ENCODE measurements at places on chromosomes 2 and 18. TPM values are rescaled to one million over a fixed set of nuclear protein-coding genes. Genes with fewer than 3 reads are reported as not detected.

The SNED1 gene
- 46.9 TPM for total RNA-seq

GRCh38 chr2:67451086-67451832 is 54.1 kb downstream of the ETAA1 start:
- DNase-seq, result no peak

GRCh38 chr2:175576270-175576669 is 394.8 kb upstream of the ATP5MC3 start:
- DNase-seq, result no peak

DNA sequence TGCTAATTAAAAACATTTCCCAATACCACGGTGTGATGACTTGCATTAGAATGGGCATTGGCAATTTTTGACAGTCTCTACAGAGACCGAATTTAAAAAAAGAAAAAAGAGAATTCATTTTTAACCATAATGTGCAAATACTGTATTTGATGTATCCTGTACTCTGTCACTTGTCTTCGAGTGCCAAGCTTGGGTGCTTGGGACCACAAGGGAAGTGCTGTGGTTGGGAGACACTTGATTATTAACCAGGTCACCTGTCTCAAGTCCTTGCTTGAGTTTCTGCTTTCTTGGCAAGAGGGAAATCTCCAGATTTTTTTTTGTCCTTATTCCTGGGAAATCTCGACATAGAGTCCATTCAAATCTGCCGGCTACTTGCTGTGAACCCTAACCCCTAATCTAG is 209.0 kb downstream of the MC4R start:
- DNase-seq, result no peak

The RIT2 gene
- total RNA-seq, result not detected

DNA sequence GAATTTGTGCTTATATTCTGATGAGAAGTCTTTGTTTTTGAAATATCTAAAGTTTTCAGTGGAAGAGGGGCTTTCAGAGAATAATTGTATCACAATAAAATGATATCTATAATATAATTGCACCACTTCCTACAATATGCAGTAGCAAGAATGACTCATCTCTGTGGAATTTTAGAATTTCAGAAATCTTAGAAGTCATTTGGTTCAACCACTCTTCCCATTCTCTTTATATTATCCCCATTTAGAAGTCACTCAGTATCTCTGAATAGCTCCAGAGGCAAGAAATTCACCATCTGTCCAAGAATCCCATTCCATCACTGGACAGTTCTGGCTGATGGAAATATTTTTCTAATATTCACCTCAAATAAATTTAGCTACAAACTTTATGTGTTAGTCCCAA is 59.3 kb upstream of the CCDC68 start:
- no peak for DNase-seq

DNA sequence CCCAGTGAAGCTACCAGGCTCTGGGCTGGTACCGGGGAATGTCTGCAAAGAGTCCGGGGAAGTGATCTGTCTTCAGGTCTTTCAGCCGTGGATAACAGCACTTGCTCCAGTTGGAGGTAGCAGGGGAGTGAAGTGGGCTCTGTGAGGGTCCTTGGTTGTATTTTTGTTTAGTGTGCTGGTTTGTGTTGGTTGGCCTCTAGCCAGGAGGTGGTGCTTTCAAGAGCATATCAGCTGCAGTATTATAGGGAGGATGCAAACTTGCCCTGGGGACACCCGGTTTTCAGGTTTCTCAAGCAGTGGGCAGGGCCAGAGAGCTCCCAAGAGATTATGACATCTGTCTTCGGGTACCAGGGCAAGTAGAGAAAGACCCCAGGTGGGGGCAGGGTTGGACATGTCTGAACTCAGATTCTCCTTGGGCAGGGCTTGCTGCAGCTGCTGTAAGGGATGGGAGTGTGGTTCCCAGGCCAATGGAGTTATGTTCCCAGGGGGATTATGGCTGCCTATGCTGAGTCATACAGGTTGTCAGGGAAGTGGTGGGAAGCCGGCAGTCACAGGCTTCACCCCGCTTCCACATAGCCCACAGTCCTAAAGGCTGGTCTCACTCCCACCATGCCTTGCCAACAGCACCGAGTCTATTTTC is 34.4 kb downstream of the ACAA2 start:
- no peak for DNase-seq

DNA sequence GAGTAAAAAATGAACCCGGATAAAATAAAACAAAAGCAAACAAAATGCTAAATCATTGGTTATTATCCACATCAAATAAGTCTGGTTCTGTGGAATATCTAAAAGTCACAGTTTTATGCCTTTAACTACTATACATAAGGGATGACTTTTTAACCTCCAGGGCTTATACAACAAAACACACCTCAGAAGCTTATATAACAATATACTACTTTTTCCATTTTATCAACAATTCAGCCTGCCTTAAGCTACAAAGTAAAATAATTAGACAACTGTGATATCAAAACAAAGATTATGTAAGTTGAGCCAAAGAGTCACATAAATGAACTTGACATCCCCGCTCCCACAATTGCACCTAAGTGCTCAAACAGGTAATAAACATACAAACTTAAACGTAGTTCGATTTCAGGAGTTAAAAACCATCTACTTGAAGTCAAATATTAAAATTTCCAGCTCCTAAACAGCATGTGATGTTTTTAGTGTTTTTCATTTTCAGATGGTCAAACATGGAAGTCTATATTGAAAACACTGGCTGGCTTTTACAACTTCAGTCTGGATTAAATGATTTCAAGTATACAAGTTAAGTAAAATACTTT is 54.7 kb downstream of the ATIC start:
- no peak for DNase-seq

DNA sequence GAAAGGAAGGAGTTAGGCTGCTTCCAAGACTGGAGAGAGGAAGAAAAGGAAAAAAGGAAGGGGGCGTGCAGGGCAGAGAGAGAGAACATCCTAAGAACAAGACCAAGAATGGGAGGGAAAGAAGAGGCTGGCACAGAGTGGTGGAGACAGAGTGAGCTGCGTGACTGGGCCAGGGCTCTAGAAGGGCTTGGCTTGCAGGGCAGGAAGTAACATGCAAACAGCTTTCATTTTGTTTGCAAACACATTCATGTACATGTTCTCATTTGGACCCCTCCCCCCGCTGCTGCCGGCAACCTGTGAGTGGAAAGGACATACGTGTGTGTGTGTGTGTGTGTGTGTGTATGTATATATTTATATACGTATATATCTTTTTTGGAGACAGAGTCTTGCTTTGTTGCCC is 46.8 kb upstream of the DNMT3A start:
- no peak for DNase-seq

DNA sequence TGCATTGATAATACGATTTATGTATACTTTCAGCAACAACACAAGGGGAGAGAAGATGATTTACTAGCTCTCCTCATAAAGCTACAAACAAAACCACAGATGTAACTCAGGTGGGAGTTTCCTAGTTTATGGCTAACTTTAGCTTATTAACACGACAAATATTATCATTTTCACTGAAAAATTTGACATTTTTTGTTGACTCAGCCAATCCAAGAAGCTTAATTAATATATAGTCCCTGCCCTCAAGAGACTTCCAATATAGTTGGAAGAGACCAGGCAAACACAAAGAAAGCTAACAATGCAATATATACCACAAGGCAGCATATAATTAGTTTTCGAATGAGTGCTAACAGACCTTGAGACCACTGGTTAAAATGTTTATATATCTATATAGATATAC is 775 bp downstream of the WDR12 start:
- no peak for DNase-seq

DNA sequence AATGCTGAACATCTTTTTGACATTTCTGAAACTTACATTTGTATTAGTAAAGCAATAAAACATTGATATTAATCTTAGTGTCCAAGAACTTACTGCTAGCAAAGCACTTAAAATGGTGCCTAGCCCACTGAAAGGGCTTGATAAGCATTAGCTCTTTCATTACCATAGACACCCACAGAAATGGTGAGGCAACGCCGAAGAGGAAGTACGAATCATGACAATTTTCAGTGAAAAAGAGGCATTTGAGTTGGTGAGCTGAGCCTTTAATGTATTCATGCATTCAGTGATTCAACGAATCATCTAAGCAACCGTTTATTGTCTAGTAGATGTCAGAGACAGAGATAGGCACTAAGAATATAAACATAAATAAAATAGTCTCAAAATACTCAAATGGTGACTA is 101.1 kb downstream of the PIGN start:
- DNase-seq, result no peak

DNA sequence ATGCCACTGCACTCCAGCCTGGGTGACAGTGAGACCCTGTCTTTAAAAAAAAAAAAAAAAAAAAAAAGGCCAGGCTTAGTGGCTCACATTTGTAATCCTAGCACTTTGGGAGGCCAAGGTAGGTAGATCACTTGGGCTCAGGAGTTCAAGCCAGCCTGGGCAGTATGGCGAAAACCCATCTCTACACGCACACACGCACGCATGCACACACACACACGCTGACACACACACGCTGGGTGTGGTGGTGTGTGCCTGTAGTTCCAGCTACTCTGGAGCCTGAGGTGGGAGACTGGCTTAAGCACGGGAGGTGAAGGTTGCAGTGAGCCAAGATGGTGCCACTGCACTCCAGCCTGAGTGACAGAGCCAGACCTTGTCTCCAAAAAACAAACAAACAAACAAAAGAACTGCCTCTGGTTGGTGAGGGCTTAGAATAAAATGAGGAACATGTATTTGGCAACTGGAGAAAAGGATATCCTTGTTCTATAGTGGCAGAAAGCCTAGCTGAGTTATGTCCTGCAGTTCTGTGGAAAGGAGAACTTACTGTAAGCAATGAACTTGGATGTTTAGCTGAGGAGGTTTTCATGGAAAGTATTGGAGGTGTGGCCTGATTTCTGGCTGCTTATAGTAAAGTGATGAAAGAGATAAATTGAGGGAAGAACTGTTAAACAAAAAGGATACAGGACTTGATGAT is 34.0 kb downstream of the HAT1 start:
- DNase-seq, result no peak

- DNase-seq, result no peak
These were observed 299.6 kb downstream of the NDUFA10 start for GRCh38 chr2:239725551-239725890.

DNA sequence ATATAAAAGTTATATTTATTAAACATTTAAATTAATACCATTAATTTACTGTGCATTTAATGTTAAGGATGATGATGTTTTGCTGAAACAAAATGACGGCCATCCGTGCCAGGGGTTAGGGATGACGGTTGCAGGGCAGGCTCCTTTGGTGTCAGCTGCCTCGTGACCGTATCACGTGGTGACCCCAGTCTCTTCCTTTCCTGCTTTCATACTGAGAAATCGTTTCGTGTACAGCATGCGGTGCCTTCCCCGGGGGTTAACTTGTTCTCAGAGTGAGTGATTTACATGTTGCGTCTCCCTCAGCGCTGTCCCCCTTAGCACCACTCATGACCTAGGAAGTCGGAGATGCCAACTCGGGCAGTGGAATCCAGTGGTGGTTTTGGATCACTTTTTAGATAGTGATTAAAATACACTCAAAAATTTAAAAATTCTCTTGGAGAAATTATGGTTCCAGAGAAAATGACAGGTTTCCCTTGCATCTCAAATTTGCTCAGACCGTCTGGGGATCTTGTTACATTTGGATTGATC is 290.8 kb downstream of the GBX2 start:
- DNase-seq, result no peak

DNA sequence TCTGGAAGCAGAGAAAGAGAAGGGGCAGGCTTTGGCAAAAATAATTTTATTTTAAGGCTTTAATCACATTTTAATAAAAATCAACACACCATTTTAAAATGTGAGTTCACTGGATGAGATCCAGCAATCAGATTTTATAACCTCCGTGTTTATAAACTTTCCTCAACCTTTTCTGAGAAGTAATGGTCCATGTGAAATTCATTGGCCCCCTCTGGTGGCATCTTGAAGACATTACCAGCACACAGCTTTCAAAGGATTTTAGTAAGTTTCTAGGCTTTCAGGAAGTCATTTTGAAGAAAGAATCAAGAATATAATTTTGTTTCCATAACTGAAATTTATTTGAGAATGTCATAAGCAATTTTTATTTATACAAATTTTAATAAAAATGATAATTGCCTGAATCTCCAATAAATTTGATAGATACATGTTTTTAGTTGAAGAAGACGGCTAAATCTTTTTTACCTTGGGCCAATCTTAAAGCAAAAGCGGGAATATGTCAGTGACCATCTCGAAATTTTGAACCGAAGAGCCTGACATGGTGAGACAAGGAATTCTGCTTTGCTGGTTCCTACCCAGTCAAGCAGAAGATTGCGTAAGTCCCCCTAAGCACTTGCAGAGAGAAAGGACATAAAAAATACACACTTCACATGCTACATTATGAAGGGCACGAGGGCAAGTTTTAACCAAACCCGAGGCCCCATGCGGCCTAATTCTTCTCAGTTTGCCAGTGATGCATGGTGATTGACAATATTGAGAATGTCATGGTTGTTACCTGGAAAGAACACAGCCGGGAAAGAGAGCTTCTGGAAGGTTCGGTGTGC is 128.4 kb upstream of the CBLN2 start:
- DNase-seq, result no peak

The ERICH2 gene
- total RNA-seq, result not detected

- DNase-seq, result no peak
These were observed 358.3 kb downstream of the ZNF521 start for GRCh38 chr18:24993628-24994027.

The CIAO1 gene
- 119 TPM for total RNA-seq

The MARS2 gene
- 6.9 TPM for total RNA-seq

- DNase-seq, result peak; percentile 36
These were observed 1.5 kb upstream of the PROM2 start for GRCh38 chr2:95272781-95273180.

DNA sequence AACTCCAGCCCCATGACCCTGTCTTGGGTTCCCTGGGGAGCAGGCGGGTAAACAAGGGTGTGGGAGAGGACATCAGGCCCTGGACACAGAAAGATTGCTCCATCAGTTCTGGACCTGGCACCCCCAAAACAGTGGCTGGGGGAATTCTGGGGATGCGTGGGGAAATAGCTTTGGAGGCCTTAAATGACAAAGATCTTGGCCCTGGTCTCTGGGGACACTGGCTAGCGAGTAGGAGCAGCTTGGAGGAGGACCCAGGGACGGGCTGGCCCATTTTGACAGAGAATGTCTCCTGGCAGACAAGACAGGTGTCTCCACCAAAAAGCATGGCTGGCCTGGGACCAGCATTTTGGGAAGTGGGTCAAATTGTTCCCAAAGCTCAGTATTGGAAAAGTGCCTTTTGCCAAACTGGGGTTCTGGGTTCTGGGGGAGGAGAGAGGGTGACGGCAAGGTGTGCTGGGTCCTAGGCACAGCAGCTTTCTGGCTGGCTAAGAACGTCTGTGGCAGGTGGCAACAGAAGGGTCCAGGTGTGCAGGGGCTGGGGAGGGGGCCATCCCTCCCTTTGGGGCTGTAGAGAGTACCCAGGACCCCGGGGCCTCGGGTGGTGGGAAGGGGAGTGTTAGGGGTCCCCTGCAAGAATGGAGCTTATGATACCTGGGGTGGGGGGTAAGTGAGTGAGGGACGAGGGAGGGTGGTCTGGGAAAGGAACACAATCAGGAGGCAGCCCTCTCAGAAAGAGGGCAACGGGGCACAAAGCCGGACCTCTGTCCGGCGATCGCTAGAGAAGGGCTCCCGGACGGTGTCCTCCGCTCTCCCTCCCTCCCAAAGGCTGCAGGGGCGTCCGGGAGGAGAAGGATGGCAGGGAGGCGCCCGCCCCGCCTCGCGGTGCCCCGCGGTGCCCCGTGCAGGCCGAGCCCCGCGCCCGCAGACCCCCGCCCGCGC is 556 bp downstream of the CYRIA start:
- no peak for DNase-seq

Data from breast epithelium (tissue), 4 donors.